ENCODE measurements at places on chromosomes 3 and 15.

DNA sequence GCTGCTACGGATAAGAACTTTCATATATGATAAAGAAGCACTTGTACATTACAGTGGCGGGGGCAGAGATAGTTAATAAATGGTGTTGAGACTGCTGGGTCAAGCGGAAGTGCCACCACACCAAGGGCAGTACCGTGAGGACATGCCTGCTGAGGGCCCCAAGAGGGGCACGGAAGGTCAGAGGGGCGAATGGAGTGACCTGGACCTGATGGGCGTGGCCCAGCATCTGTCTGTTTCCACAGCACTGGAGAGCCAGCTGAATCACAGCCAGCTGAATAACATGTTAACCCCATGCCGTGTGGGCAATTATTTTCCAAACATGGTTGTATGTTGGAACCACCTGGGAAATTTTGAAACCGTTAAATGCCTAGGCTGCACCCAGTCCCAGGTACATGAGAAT, 37.2 kb downstream of the ANKDD1A start:
- H3K4me3 ChIP-seq: no peak overlapping the region
- DNase-seq: no peak
- H3K27me3 ChIP-seq: no peaks in the 10 kb centered on the region
- peaks cover 3% of the 10 kb centered on the region for H3K36me3 ChIP-seq
- H3K4me1 ChIP-seq: no peaks in the 10 kb centered on the region

DNA sequence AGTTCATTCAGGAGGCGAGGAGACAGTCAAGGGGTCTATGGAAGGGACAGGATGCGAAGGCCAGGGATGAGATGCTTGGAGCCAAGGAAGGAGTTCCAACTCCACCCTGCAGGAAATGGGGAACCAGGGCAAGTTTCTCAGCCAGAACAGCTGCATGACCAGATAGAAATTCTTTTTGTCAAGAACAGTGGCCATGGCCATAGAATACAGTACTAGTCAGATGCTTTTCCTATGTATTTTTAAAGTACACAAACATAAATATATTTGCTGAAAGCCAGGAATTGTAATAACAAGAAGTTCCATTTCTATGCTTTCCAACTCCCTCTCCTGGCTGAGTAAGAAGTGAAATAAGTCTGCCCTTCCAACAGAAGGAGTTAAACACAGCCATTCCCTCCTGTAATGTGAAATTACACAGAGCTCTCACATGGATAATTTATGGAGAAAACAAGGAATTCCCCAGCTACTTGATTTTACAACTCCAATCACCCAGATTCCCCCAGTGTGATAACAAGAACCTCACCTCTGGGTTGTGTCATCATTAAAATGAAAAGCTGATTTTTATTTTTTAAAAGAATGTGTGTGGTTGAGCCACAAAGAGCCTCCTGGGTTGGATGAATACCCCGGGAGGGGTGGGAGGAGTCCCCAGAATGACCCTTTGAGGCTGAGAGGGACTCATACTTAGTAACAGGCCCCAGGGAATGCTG, 124.6 kb upstream of the ARHGEF3 start:
- H3K36me3 ChIP-seq: no peaks in the 10 kb centered on the region
- no peaks in the 10 kb centered on the region for H3K27me3 ChIP-seq
- H3K27ac ChIP-seq: no peak overlapping the region
- no peak for DNase-seq
- peaks cover 44% of the 10 kb centered on the region for H3K4me1 ChIP-seq

DNA sequence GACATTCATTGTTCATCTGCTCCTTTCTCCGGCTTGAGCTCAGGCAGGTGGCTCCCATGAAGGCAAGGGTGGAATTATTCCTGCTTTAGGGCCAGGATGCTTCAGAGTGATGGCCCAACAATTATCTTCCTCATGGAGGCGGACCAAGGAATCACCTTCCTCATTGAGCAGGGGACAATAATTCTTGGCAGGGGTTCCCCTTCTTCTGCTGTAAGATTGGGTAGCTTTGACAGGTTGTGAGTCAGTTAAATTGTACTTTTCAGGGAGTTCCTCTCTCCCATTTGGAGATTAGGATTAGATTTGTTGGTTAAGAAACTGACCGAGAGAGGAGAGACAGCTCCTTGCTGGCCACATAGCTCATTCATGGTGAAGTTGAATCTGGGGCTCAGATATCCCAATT, 31.4 kb upstream of the CD47 start:
- peaks cover 5% of the 10 kb centered on the region for H3K4me1 ChIP-seq
- no peaks in the 10 kb centered on the region for H3K36me3 ChIP-seq
- no peak for DNase-seq
- H3K27me3 ChIP-seq: no peaks in the 10 kb centered on the region

GRCh38 chr15:31419820-31420219, 93.2 kb downstream of the KLF13 start:
- no peaks in the 10 kb centered on the region for H3K36me3 ChIP-seq
- H3K27ac ChIP-seq: no peak overlapping the region
- H3K4me3 ChIP-seq: no peak overlapping the region

DNA sequence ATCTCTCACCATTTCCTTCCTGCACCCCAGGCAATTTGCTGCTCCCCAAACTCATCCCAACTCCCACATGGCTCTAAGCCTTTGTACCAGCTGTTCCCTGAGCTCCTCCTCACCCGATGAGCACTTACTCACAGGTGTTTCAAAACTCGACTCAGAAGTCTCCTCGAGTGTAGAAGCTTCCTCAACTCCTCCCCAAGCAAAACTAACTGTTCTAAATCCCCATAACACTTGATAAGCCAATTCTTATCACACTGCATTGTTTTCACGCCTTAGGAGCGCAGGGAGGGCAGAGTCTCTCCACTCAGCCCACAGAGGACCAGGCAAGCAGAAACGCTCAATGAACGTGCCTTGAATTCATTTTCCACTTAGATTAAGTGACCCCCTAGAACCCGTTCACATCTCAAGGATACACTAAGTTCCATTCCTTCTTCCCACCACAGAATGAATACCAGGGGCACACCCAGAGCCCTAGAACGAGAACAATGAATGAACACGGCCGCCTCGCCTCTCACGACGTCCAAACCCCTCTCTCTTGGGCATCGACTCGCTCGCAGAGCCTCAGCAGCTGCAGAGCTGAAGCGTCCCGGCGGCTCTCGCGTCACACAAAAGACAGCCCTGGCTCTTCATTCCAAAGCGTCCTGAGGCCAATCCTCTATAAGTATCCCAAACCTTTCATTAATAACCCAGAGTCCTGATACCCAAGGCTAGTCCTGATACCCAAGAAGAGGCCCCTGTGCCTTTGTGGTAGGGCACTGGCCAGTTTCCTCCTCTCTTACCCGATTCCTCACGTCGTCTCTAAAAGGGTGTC, 1.1 kb downstream of the RAF1 start:
- peak overlapping the region; percentile 100 for H3K27ac ChIP-seq
- no peak for DNase-seq
- peaks cover 48% of the 10 kb centered on the region for H3K4me1 ChIP-seq
- peak overlapping the region; percentile 87 for H3K4me3 ChIP-seq
- no peaks in the 10 kb centered on the region for H3K36me3 ChIP-seq

DNA sequence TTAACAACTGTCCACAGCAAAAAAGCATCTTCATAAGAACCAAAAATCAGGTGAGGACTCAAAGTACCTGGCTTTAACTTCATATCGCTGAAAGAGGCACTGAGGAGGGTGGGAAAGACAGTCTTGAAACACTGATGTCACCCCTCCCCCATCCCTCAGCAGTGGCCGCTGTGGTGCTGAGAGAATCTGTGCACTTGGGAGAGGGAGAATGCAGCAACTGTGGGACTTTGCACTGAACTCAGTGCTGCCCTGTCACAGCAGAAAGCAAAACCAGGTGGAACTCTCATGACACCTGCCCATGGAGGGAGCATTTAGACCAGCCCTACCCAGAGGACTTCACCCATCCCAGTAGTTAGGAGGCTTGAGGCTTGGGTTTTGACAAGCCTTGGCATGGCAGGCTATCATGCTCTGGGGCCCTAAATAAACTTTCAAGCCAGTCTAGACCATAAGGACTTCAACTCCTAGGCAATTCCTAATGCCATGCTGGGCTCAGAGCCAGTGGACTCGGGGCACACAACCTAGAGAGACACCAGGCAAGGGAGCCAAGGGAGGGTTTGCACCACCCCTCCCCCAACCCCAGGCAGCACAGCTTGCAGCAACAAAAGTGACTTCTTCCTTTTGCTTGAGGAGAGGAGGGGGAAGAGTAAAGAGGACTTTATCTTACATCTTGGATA, 6.1 kb upstream of the ZSCAN2 start:
- no peak overlapping the region for H3K27ac ChIP-seq
- H3K4me3 ChIP-seq: no peak overlapping the region
- DNase-seq: no peak
- no peaks in the 10 kb centered on the region for H3K27me3 ChIP-seq
- H3K4me1 ChIP-seq: peaks cover 2% of the 10 kb centered on the region
- H3K36me3 ChIP-seq: no peaks in the 10 kb centered on the region

GRCh38 chr3:40278791-40279190, 30.7 kb upstream of the EIF1B start:
- no peaks in the 10 kb centered on the region for H3K36me3 ChIP-seq
- H3K4me1 ChIP-seq: no peaks in the 10 kb centered on the region
- no peak for DNase-seq
- H3K4me3 ChIP-seq: no peak overlapping the region
- no peaks in the 10 kb centered on the region for H3K27me3 ChIP-seq
- H3K27ac ChIP-seq: no peak overlapping the region

GRCh38 chr3:170429050-170429449, 10.4 kb downstream of the CLDN11 start:
- no peak overlapping the region for H3K27ac ChIP-seq
- no peak for DNase-seq
- no peak overlapping the region for H3K4me3 ChIP-seq
- no peaks in the 10 kb centered on the region for H3K27me3 ChIP-seq
- H3K4me1 ChIP-seq: no peaks in the 10 kb centered on the region

DNA sequence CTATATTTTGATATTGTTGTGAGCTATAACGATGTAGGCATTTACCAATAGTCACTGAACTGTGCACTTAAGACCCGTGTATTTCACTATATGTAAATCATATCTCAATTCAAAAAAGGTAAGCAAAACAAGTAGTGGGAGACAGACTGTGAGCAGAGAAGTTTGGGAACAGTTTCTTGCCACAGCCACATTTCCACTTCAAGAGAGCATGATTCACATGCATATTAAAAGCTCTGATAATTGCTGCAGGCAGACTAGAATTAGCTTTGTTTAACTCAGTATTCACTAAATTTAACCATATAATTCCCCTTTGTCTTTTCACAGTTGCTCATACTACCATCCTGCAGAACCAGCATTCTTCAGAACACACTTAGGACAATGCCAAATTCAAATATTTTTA, 168.4 kb upstream of the ZNF385D start:
- DNase-seq: no peak
- H3K4me3 ChIP-seq: no peak overlapping the region
- H3K4me1 ChIP-seq: no peaks in the 10 kb centered on the region
- no peak overlapping the region for H3K27ac ChIP-seq
- no peaks in the 10 kb centered on the region for H3K27me3 ChIP-seq

DNA sequence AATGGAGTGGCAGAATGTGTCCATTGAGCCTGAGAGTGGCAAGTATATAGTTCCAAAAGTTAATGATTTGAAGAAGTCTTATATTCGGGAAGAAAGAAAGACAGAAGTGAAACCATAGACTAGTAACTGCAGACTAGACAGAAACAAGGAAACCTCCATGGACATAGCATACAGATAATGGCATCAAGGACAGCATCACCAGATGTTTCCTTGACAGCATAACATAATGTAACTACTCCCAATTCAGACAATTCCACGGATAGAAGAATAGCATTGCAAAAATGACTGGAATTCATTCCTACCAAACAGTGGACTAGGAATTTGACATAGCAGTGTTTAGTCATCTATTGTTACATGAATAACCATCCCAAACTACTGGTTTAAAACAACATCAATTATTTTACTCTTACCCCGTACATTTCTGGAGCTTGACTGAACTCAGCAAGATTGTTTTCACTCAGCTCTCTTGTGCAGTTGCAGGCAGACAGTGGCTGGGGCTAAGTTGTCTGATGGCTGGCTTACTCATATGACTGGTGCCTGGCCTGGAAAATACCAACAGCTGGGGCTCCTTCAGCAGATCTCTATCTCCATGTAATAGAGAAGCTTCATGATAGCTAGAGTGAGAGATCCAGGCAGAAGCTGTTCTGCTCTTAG, 109.7 kb upstream of the GADL1 start:
- no peaks in the 10 kb centered on the region for H3K4me1 ChIP-seq
- DNase-seq: no peak
- no peak overlapping the region for H3K27ac ChIP-seq
- no peaks in the 10 kb centered on the region for H3K36me3 ChIP-seq
- no peak overlapping the region for H3K4me3 ChIP-seq

- H3K27me3 ChIP-seq: no peaks in the 10 kb centered on the region
- DNase-seq: no peak
- H3K4me1 ChIP-seq: peaks cover 56% of the 10 kb centered on the region
- H3K27ac ChIP-seq: no peak overlapping the region
- H3K36me3 ChIP-seq: no peaks in the 10 kb centered on the region
These were observed 6.8 kb downstream of the TSPAN3 start for GRCh38 chr15:77064063-77064462.

DNA sequence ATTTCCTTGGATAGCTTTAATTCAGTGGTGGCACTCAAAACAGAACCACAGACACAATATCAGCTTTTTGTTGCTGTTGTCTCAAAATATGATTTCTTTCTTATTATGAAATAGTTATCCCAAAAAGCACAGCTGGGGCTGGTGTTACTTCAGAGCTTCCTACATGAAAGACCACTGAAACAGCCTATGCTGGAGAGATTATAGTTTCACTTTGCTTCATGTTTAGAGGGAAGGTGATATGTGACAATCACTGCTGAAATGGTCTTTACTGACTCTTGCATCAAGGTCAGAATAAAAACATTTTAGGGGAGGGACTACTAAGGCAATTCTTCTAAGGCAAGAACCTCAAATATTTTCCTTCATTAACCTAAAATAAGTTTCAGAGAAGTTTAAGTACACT, 190.7 kb downstream of the TNIK start:
- no peak overlapping the region for H3K4me3 ChIP-seq
- no peaks in the 10 kb centered on the region for H3K36me3 ChIP-seq
- H3K27ac ChIP-seq: no peak overlapping the region

- no peak for DNase-seq
- H3K4me1 ChIP-seq: peaks cover 77% of the 10 kb centered on the region
- no peaks in the 10 kb centered on the region for H3K27me3 ChIP-seq
These were observed 137.0 kb downstream of the TMCO5A start for GRCh38 chr15:38071211-38071972.

DNA sequence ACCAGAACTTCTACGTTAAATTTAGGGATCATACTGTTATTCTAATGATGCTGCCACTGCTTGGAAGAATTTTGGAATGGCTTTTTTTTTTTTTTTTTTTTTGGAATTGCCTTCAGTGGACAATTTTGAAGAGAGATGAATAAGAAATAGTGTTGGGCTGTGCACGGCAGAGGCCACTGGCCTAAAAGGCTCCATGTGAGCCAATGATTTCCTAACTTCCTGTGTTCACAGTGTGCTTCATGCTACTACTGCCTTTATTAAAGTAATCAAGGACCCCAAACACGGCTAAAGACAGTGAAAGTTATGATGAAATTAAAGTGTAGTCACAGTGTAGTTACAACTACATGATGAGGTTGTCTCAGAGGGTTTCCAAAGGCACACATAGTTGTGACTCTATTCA, 100.8 kb upstream of the TNFAIP8L3 start:
- H3K4me3 ChIP-seq: no peak overlapping the region
- peaks cover 19% of the 10 kb centered on the region for H3K27me3 ChIP-seq
- DNase-seq: no peak
- H3K36me3 ChIP-seq: no peaks in the 10 kb centered on the region
- peaks cover 5% of the 10 kb centered on the region for H3K4me1 ChIP-seq
